ENCODE measurements at places on chromosomes 16 and 17.

- DNase-seq: no peak
Measured at GRCh38 chr16:24364596-24364995, 108.5 kb downstream of the CACNG3 start.

DNA sequence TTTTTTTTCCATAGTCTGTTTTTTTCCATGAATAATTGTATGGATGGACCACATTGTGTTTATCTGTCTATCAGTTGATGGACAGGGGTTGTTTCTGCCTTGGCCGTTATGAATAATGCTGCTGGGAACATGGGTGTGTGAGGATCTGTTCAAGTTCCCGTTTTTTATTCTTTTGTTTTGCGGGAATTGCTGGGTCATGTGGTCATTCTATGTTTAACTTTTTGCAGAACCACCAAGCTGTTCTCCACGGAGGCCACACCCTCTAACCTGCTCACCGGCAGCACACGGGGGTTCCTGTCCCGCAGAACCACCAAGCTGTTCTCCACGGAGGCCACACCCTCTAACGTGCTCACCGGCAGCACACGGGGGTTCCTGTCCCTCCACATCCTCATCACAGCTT is 5.9 kb upstream of the MSLN start:
- no peak for DNase-seq

DNA sequence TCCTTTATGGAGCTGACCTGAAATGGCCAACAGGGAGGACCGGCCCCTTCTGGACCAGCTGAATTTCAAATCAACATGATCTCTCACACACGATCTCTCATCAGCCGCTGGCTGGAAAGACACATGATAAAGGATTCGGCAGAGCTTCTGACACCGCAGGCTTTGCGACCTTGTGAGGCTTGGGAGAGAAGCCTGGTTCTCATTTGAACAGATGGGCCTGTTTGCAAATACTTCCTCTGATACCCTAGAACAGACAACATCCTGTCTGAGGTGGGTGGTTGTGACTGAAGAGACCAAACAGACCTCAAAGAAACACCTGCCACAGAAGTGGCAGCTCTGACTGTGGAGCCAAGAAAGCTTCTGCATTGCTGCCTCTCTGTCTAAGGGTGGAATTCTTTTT is 77.9 kb upstream of the SDK2 start:
- no peak for DNase-seq

DNA sequence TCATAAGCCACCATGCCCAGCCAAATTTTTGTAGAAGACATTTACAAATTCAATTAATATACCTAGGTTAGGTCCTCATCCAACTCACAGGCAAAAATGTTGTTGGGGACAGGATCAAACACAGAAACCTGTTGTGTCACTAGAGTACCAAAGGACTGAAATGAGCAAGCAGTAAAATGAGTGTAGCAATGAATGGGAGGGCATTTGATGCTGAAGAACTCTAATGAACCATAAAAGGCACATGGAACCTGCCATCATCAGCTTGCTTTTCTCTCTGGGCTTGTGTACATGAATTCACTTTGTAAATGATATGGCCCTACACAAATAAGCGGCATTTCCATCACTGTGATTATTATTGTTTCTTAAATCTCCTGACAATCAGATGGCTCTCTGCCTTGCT is 17.8 kb downstream of the USP31 start:
- DNase-seq: peak; percentile 4

GRCh38 chr16:7405166-7405565 is 72.5 kb downstream of the RBFOX1 start:
- no peak for DNase-seq

- DNase-seq: no peak
Measured at GRCh38 chr17:34996422-34997285, 16.3 kb downstream of the LIG3 start.

GRCh38 chr16:85152414-85153030 is 40.2 kb upstream of the CIBAR2 start:
- DNase-seq: no peak

GRCh38 chr17:78307887-78308638 is 51.8 kb downstream of the SOCS3 start:
- DNase-seq: no peak

- DNase-seq: no peak
Measured at GRCh38 chr17:41625602-41626001, 1.2 kb upstream of the KRT17 start.

GRCh38 chr17:74737299-74738050 is 419 bp downstream of the RAB37 start:
- DNase-seq: peak; percentile 52

DNA sequence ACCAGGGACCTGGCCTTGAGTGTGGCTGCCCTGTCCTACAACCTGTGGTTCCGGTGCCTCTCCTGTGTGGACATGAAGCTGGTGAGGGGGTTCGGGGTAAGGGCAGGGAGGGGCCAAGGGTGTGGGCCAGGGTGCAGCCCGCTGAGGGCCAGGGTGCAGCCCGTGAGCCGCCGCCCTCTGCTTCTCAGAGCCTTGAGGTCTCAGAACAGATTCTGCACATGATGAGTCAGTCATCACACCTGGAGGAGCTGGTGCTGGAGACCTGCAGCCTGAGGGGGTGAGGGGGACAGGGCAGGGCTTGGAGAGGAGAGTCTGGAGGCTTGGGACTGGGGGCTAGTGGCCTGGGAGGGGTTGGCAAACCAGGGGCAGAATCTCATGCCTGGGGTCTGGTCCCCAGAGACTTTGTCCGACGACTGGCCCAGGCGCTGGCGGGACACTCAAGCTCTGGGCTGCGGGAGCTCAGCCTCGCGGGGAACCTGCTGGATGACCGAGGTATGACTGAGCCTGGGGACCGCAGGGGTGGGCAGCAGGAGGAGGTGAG is 2.2 kb downstream of the CARMIL2 start:
- no peak for DNase-seq

GRCh38 chr16:8675183-8676159 is 1.1 kb downstream of the ABAT start:
- peak; percentile 45 for DNase-seq

DNA sequence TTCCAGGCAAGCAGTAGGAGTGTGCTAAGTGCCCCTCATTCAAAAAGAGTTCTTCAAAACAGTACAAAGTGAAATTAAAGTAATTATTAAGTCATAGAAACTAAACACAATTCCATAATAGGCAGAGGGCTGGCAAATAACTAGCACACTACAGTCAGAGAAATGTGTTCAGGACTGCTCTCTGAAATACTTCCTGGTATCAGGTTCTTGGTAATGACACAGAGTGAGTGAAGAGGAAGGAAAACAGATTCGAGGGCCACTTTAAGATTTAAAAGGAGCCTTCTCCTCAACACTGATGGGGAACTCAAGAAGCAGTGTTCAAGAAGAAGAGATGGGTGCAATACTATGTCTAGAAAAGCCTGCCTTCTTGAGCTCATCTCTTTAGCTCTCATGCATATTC is 139.2 kb downstream of the TOX3 start:
- DNase-seq: no peak

GRCh38 chr16:56744996-56745640 is 15.2 kb downstream of the NUP93 start:
- DNase-seq: no peak

- DNase-seq: no peak
Measured at GRCh38 chr16:85664580-85665372, 24.0 kb downstream of the GINS2 start.

DNA sequence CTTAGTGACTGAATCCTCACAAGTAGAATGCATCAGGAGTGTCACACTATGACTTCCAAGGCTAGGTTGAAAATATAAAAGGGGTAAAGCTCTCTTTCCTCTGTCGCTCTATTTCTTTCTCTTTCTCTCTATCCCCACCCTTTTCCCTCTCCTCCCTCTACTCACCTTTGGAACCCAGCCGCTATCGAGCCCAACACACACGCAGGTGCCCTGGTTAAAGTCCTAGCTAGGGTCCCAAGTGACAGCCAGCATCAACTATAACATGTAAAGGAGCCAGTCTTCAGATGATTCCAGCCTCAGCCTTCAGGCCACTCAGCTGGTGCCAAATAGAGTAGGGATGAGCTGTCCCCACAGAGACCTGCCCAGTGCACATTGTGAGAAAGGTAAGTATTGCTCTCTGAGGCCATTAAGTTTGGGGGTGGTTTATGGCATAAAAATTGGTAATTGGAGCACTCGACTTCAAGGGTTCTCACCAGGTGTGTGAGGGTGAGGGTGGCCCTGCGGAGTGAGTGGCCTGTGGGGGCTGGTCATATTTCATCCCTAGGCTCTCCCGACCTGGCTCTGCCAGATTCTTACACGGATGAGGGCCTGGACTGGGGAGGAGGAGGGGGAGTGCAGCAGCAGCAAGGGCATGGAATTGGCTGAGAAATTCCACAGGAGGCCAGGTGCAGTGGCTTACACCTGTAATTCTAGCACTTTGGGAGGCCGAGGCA is 14.9 kb upstream of the C16orf54 start:
- no peak for DNase-seq

- peak; percentile 56 for DNase-seq
Measured at GRCh38 chr16:52912565-52913173, 140.0 kb downstream of the CHD9NB start.

Data from activated CD4-positive, alpha-beta T cell treated with anti-CD3 and anti-CD28 coated beads, Interleukin-10, Interleukin-2, amounts not matched to agents 100 ng/mL and 50 ng/mL, durations not matched to agents 16 hours and 8 hours (primary cell).